Small intestine (tissue), 16 donors: ENCODE measurements at places on chromosomes 4 and X.

- H3K4me1 ChIP-seq: no peaks in the 10 kb centered on the region
- no peak overlapping the region for H3K27ac ChIP-seq
- no peaks in the 10 kb centered on the region for H3K27me3 ChIP-seq
- DNase-seq: no peak
Measured at GRCh38 chr4:15501941-15502340, 32.3 kb downstream of the CC2D2A start.

GRCh38 chr4:95319169-95319568 is 229.6 kb downstream of the UNC5C start:
- no peaks in the 10 kb centered on the region for H3K36me3 ChIP-seq
- no peak for DNase-seq
- no peaks in the 10 kb centered on the region for H3K27me3 ChIP-seq
- H3K27ac ChIP-seq: no peak overlapping the region
- no peak overlapping the region for H3K4me3 ChIP-seq

GRCh38 chr4:57077550-57078343 is 32.4 kb downstream of the IGFBP7 start:
- no peak for DNase-seq
- H3K27ac ChIP-seq: no peak overlapping the region
- H3K36me3 ChIP-seq: no peaks in the 10 kb centered on the region
- H3K27me3 ChIP-seq: peaks cover 2% of the 10 kb centered on the region
- no peak overlapping the region for H3K4me3 ChIP-seq
- H3K4me1 ChIP-seq: peaks cover 7% of the 10 kb centered on the region

DNA sequence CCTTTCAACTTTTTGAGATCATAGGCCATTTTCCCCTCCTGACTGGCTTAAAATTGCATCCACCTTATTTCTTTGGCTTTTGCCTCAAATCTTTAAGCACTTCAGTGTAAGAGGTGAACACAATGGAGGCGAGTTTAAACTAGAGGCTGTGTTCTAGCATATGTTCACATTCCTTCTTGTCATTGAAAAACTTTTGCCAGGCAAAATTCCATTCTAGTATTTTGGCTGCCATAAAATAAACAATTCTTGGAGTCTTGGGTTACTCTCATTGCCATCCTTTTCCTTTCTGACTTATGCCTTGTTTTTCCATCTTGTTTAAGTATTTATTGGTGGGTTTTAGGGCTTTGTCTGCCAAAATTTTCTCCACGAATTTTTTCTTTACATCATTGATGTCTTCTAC is 137.3 kb upstream of the ANXA10 start:
- H3K27ac ChIP-seq: no peak overlapping the region
- no peaks in the 10 kb centered on the region for H3K36me3 ChIP-seq
- no peak for DNase-seq
- no peaks in the 10 kb centered on the region for H3K27me3 ChIP-seq
- H3K4me3 ChIP-seq: no peak overlapping the region

DNA sequence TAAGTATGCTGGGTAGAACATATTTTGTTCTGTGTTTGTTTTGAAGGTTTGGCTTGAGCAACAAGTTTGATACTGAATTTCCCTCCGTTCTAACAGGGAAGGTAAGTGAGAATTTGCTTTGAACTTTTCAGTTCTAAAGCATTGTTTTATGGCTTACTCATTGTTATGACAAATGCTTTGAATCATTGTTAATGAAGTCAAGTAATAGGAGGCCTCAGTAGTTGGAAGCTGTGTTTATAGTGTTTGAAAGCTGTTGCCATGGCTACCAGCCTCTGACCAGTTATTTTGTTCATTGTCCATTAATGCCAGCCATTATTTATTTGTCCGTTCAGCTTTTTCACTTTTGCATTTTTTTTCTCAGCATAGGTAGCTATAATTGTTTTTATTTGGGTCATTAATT is 14.4 kb downstream of the CHIC1 start:
- no peak overlapping the region for H3K27ac ChIP-seq
- no peak overlapping the region for H3K4me3 ChIP-seq
- no peaks in the 10 kb centered on the region for H3K4me1 ChIP-seq
- no peaks in the 10 kb centered on the region for H3K36me3 ChIP-seq
